T-helper 17 cell (primary cell): ENCODE measurements at places on chromosomes 1 and 21. TPM values are rescaled to one million over a fixed set of nuclear protein-coding genes. Genes with fewer than 3 reads are reported as not detected.

DNA sequence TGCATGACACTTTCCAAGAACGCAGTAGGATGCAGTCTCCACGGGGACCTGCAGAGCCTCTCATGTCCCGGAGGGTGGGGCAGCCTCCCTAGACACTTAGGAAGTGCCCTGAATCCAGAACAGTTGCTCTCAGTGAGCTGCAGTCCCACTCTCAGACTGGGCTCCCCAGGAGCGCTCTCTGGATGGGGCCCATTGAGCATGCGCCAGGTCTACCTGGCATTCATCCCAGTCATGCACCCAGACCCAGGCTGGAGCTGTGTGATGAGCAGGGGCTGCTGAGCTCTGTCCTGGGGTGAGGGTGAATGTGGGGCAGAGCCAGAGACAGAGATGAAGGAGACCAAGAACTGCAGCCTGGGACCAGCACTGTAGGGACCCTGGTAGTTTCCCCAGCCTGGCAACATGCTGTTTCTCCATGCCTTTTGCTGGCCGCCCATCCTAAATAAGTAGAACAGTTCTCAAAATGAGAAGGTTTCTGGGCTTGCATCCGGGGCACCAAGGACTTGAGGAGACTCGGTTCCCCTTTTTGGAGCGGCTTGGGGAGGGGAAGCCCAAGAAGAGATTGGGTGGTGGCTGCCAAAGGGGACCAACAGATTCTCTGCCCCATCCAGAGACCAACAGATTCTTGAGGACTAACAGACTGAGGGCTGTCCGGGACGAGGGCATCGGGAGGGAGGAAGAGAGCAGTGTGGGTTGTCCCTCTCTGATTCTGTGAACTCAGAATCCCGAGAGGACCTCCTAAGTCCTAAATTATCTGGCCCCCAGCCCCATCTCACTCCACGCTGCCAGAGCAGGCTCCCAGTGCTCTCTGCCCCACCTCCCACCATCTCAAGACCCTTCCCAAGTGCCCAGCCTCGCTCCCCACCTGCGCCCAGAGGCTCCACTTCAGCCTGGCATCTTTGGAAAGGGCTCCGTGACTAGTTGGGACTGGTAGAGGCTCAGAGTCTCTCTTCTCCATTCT is 1.0 kb upstream of the PGLYRP4 start:
- no peak for DNase-seq
- no peaks in the 10 kb centered on the region for H3K36me3 ChIP-seq
- H3K4me3 ChIP-seq: no peak overlapping the region
- H3K27ac ChIP-seq: no peak overlapping the region
- H3K4me1 ChIP-seq: peaks cover 29% of the 10 kb centered on the region

Gene MCOLN2
- 26.7 TPM for total RNA-seq

DNA sequence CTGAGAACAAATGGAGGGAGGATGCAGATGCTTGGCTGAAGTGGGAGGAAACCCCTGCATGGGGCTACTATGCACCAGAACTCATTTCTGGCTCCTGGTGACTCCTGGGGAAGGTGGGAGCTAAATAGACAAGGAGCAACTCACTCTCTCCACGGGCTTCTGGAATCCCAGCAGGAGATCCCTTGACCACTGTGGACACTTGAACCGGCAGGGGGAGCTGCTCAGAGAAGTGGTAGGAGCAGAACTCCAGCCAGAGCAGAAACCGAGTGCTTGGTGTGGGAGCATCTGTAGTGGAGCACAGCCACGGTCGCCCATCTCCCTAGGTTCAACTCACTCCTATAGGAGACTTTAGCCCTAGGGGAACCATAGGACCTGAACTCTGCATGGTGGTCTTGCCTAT is 205.6 kb upstream of the GJB5 start:
- no peak overlapping the region for H3K4me3 ChIP-seq
- H3K27ac ChIP-seq: no peak overlapping the region
- no peaks in the 10 kb centered on the region for H3K36me3 ChIP-seq
- no peaks in the 10 kb centered on the region for H3K4me1 ChIP-seq
- H3K27me3 ChIP-seq: peaks cover 16% of the 10 kb centered on the region

Gene ERICH3
- total RNA-seq: not detected

DNA sequence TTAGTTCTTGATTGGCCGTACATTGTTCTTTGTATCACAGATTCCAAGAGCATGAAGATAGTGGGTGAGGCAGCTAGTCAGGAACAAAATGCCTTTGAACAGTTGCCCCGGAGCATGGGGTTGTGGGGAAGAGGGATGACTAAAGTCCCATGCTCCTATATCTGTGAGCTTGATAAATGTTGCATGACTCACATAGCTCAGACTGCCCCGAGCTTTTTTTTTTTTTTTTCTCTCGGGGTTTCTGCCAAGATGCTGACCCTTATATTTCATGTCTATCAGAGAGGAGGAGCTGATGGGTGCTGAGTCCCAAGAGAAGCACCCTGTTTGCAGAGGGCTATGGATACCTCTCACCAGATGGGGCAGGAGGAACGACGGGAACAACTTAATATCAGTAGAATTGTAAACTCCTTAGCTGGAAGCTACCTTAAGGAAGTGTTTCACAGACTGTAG is 40.6 kb downstream of the SRRM1 start:
- peaks cover 4% of the 10 kb centered on the region for H3K4me1 ChIP-seq
- no peaks in the 10 kb centered on the region for H3K36me3 ChIP-seq
- H3K4me3 ChIP-seq: no peak overlapping the region
- DNase-seq: no peak

Gene LCE3D
- not detected for total RNA-seq

Gene HMGN1
- 183 TPM for total RNA-seq

GRCh38 chr1:112862753-112863426 is 93.1 kb downstream of the SLC16A1 start:
- H3K4me3 ChIP-seq: no peak overlapping the region
- no peak for DNase-seq
- peaks cover 5% of the 10 kb centered on the region for H3K4me1 ChIP-seq
- H3K27me3 ChIP-seq: no peaks in the 10 kb centered on the region

- no peak for DNase-seq
- H3K4me1 ChIP-seq: peaks cover 10% of the 10 kb centered on the region
- no peak overlapping the region for H3K4me3 ChIP-seq
- H3K36me3 ChIP-seq: peaks cover 3% of the 10 kb centered on the region
Observed at GRCh38 chr1:40751802-40752201, 31.8 kb upstream of the KCNQ4 start.
